ENCODE measurements at places on chromosomes 2 and 18.

DNA sequence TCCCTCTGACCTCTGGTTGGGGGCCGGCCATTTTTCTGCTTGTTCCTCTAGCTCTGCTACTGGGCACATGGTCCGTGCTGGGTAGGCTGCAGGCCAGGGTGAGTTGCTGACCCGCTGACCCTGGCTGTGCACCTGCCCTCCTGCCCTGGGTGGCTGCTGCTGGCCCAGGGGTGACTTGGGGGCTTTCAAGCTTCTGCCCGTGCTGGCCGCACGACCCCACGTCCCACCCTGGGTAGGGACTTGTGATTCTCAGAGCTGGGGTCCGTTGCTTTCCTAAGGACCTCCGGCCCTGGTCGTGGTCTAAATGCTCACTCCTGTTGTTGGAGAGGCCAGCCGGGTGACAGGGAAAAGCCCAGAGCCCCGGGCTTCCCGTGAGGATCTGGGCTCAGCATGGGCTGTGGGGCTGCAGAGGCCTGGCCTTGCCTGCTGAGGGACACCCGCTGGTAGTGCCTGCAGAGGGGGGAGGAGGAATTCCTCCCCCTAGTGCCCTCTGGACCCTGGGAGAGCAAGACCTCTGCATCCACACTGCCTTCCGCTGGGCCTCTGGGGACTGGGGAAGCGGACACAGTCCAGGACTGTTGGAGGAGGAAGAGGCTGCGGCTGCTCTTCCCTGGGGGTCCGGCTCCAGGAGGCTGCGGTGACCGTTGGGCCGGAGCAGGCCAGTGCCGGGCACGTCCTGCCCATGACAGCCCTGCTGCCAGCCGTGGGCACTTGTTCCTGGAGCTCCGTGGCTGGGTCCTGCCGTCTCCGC is 6.3 kb upstream of the GAL3ST2 start:
- no peak for DNase-seq

- no peak for DNase-seq
These were observed 166.3 kb upstream of the HDAC4 start for GRCh38 chr2:239566995-239567568.

GRCh38 chr2:127530245-127531140 is 4.2 kb upstream of the IWS1 start:
- DNase-seq, result no peak

DNA sequence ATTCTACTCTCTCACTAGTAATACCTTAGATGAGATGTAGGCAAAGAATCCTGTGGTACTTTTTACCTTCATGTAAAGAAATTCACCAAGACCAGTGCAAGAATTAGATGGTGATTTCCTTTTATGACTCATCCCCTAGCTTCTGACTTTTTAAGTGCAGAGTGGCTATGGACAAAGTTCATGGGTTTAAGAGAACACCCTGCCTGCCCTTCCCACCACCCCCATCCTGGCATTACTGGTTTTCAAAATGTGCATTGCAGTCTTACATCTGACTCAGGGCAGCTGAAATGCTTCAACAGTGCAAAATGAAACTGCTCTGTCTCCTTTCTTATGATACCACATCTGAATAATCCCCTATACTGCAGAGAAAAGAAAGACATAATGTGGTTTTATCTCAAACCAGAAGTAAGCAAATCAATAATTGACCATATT is 22.6 kb downstream of the MAIP1 start:
- peak; percentile 75 for DNase-seq

DNA sequence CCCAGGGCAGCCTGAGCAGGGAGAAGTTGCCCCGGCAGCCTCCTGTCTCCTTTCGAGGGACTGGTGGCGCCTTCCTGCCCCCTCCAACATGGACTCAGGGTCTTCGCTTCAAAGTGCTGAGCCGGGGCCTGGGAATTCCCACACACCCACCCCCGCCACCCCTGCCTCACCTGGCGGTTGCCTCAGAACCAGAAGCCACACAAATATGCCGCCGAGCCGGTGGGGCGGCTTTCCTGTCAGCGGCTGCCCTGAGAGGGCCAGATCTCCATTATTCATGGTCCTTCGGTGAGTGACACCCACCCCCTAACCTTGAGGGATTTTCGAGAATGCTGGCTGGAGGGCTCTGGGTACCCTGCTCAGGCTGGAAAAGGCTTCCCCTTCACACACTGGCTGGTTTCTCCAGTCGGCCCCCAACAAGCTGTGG is 71.7 kb downstream of the SMAD7 start:
- no peak for DNase-seq
